Muscle of back (tissue), 13 donors: ENCODE measurements at places on chromosomes 2 and 18.

DNA sequence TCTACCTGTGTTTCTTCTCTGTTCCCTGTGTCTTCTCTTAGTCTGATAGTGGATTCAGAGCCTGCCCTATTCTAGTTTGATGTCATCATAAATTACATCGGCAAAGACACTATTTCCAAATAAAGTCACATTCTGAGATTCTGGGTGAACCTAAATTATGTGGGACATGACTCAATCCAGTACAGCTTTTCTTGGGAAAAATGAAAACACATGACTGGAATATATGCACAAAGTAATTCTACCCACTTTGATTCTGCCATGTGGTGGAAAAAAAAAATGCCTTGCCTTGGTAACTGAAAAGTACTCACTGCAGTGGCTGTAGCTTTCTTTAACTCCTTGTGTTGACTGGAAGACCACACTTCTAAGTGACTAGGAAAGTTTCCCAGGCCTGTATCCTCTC is 73.7 kb downstream of the LRATD1 start:
- DNase-seq = no peak

DNA sequence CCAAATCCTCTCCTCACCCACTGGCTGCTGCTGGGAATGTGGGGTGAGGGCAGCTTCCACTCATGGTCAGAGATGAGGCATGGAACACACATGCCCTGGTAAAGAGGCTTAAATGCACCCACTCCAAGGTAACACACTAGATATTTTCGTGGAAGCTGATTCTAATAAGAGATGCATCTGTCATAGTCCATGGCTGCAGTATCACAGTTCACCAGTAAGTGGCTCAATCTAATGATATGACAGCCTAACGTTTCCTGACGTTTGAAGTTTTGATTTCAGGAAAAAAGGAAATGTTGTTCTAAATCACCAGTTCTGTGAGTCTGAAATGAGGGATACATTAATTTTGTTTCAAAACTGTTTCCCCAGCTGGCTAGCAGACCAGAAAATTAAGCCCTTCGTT is 38.2 kb downstream of the LCT start:
- no peak for DNase-seq

- DNase-seq = no peak
These were observed at the start of gene C2orf66 for GRCh38 chr2:196809260-196809659. TSS of gene C2orf66 (minus strand) at chr2:196809355. CDS start at chr2:196809336, 19 bp downstream.

DNA sequence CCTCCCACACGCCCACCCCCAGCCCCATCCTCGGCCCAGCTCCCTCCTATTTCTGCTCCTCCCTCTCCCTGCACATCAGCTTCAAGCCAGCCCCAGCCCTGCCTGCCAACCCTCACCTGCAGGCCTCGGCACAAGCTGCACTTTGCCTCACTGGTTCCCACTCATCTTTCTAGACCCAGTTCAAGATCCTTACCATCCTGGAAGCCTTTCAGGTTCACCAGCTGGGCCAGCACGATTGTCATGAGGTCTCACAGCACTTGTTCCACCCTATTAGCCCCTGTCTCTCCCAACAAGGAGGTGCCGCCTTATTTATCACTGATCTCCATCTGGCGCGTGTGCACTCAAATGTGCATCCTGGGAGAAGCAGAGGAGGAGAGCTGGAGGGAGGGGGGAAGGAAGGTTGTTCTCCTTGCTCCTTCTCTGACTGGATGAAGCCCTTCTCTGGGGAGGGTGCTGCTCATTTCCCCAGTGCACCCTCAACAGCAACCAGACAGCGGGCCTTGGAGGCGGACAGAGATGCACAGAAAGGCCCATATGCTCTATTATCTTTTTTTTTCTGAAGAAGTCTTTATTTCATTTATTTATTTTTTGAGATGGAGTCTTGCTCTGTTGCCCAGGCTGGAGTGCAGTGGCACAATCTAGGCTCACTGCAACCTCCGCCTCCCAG is 15.5 kb upstream of the BIN1 start:
- DNase-seq = peak; percentile 93

DNA sequence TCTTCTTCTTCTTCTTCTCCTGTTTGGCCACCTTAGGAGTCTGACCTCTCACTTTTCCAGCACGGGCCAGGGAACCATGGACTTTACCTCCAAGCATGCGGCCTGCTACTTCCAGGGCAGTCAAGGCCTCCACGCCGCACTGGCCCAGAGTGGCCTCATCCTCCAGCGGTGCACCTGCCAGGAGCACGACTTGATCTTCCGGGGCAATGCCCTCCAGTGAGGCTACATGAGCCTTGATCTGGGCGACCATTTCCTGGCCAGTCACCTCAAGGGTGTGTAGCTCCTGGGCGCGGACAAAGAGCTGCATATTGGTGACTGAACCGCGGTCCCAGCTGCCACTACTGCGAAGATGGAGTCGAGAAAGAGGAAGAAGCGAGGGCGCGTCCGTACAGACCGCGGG is 67.1 kb downstream of the DIPK1C start:
- DNase-seq = no peak

GRCh38 chr2:174205562-174205961 is 42.8 kb downstream of the OLA1 start:
- no peak for DNase-seq

- DNase-seq = no peak
These were observed 2056.8 kb upstream of the CELF4 start for GRCh38 chr18:39622431-39622830.

- DNase-seq = no peak
These were observed 21.8 kb downstream of the ANKAR start for GRCh38 chr2:189696223-189696622.

DNA sequence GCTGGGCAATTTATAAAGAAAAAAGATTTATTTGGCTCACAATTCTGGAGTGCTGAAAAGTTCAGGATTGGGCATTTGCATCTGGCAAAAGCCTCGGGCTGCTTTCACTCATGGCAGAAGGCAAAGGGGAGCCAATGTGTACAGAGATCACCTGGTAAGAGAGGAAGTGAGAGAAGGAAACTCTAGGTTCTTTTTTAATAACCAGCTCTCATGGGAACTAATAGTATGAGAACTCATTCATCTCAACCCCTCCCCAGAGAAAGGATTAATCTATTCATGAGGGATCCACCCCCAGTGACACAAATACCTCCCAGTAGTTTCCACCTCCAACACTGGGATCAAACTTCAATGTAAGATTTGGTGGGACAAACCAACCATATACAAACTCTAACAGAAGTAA is 129.0 kb downstream of the EVA1A start:
- no peak for DNase-seq

DNA sequence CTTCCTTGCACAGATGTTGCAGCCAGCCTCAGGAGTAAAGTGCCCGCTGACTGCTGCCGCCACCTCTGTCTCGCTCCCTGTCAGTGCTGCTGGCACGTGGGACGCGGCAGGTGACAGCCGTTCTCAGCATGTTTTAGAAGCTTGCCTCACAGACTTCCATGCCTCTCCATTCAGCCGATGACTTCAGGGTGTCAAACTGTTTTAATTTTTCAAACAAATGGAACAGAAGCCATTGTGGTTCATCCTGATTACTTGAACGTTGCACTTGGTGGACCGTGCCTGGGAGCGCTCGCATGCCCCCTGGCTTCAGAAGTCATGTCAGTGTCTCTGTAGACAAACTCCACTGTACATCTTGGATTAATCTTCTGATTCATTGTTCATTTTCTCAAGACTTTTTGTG is 62.7 kb upstream of the EML6 start:
- no peak for DNase-seq

- no peak for DNase-seq
These were observed 405.0 kb downstream of the XIRP2 start for GRCh38 chr2:167293172-167293781.

DNA sequence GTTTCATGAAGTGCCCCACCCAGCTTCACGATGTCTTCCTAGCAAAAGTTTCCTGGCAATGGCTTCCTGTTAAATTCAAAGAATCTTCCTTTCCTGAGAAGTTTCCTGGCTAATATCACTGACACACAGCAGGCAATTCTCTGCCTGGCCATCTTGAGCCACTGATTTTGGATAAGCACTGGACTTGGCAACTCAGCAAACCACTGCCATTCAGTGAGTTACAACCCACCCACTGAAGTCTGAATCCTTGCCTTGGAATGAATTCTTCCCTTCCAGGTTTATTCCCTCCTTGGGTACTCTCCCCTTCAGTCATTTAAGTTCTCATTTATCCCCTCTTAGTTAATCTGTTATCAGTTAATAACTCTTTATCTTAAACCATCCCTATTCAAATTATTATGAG is 426.0 kb downstream of the MBD2 start:
- no peak for DNase-seq

DNA sequence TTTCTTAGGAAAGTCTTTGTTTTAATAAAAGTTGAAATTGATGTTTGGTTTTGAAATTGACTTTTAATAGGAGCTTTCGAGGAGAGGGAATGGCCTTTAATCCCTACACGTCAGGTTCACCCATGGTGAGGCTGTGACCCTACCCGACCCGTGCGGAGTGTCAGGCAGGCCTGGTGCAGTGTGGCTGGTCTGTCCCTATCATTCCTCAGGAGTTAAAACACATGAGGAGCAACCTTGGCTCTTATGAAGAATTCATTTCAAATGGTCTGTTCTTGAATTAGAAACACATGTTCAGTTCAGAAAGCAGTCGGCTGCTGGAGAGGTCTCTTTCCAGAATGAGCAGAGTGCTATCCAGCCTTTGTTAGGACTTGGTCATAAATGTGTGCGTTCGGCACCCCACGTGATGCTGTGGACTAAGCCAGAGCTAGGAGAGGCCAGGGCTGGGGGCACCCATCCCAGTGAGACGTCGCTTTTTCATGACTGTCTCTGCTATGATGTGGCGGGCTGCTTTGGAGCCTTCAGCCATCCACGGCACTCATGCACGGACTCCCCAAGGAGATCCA is 54.7 kb downstream of the EMILIN2 start:
- DNase-seq = peak; percentile 84

DNA sequence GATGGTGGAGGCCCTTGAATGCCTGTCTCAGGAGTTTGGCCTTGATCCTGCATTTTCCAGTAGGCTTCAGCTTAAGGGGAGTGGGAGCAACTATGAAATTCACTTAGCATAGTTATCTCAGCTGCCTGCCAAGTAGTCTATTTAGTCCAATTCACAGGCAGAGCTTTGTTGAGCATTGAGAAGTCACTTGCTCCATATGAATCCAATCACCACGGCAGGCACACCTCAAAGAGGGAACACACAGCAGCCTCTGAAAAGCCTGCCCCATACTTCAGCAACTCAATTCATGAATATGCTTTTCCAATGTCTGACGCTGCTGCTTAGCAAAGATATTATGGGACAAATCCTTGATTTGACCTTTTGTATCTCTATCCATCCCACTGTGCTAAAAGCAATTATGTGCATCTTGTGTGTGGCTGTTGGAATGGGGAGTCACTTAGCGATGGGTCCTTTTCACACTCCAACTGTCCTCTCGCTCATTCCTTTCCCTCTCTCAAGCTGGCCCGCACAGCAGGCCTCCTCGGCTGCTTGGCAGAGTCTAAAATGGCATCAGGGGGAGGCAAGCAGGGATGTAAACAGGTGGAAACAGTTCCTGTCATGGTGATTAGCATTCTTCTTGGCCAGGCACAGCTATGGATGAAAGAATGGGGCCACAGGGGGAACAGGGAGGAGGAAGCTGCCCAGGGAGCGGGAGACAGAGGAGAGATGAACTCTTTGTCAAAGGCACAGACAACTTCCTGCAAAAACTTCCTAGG is 56.0 kb upstream of the LRPPRC start:
- DNase-seq = no peak

GRCh38 chr2:10885094-10885860 is 26.5 kb upstream of the KCNF1 start:
- DNase-seq = no peak

DNA sequence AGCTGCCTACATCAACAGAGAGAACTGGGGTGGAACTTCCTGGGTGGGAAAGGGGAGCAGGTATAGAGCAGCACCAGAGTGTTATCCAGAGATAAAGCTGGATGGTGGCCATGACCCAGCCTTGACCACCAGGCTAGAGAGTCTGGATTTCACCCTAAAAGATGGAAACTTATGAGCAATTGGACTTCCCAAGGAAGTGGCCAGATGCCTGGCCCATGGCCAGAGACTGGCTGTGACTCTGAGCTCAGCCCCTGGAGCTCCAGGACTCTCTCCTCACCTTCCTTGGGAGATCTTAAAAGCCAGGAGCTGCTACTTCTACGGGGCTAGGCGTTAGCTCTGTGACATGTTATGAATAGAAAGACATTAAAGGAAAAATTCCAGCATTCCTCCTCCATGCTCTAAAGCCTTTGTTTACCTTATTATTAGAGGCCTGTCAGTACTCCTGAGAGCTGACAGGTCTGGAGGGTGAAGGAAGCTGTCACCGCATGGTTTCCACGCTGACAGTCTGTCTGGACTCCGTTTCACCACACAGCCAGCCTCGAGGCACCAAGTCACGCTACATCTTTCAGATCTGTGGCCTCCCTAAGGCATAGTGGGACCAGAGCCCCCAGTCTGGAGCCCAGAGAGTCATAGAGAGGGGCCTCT is 260.0 kb upstream of the SIX2 start:
- DNase-seq = no peak

- no peak for DNase-seq
These were observed 33.3 kb downstream of the DSEL start for GRCh38 chr18:67483237-67483636.

DNA sequence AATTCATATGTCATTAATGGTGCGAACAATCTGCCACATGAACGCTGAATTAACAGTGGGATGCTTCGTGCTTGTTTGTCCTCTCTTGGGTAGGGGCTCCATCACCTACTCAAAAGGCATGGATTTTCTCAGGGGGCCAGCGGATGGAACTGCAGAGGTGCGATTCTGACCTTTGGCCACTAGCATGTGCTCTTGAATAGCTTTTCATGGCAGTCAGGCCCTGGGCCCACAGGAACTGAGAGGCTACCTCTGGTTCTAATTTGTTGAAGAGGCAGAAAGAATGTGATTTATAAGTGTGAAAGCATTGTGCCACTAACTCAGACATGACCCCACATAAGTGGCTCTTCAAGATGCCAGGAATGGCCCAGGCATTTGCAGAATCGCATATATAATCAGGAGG is 283.2 kb downstream of the INSIG2 start:
- peak; percentile 56 for DNase-seq

GRCh38 chr18:41809652-41810051 is 145.4 kb upstream of the PIK3C3 start:
- DNase-seq = no peak

GRCh38 chr2:14125624-14126293 is 506.8 kb upstream of the LRATD1 start:
- peak; percentile 73 for DNase-seq

GRCh38 chr2:184455624-184456023 is 142.7 kb upstream of the ZNF804A start:
- DNase-seq = no peak

DNA sequence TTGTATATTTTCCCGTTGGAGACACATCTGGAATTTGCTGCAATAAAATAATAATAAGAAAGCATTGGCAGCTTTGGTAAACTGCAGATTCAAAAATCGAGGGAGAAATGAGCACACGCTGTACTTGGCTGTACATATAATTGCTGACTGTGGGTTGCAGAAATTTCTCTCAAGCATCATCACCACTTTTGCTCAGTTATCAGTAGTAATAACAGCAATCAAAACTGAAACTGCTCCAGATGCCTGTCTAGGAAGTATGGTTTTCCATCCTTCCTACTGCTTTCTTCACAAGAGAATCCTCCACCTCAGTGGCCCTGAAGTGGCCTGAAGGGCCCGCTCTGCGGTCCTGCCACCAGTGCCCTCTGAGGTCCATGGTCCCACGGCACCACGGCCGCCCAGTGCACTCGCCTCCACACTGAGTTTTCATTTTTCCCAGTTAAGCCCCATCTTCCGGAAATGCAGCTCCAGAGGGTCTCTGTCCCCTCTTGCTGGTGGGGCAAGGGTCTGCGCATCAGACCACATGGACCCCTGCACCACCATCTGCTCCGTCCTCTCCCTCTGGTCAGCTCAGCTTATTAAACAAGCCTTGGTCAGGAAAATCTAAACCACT is 3.9 kb downstream of the DUSP28 start:
- DNase-seq = no peak
